Fibroblast of skin of right biceps (primary cell): ENCODE measurements at places on chromosomes 7 and 10.
A peak's percentile ranks its signal among the peaks of the same experiment; 100 is the strongest.

GRCh38 chr10:124886610-124887009 lies 55.3 kb upstream of the ZRANB1 start:
- DNase-seq, result no peak

DNA sequence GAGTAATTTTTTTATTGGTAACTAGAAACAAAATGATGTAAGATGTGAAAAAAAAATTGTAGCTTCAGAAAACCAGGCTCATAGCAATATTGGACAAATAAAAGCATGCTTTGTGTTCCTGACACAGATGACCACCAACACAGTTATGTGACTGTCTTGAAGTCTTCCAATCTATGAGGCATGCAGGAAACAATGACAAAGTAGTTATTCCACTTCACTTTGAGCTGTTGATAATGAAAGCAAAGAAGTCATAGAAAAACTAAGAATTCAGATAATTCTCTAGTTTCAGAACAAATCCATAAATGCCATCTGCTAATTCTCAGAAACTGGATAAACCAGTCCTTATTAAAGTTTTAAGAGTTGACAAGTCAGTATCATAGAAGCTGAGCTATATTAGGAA lies 378.4 kb upstream of the SEMA3D start:
- DNase-seq, result peak; percentile 44

DNA sequence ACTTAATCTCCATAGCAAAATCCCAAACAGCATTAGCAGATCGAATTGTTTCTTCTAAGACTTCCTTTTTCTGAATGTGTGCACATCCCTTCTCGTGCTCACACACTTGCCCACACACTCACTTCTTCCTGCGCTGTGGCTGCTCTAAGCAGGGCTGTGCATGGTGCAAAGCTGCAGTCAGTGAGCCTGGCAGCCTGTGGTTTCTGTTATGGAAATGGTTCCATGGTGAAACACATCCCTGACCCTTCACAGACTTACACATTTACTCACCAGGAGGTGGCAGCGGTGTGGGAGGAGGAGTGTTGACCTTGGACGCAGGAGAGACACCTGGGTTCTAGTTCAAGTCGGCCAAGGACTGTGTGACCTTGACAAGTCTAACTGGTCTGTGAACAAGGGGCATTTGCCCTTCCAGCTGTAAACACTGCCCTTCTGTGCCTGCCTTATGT lies 24.9 kb downstream of the MTURN start:
- DNase-seq, result peak; percentile 40

- no peak for DNase-seq
These were observed 64.7 kb upstream of the DUSP5 start for GRCh38 chr10:110432814-110433565.

DNA sequence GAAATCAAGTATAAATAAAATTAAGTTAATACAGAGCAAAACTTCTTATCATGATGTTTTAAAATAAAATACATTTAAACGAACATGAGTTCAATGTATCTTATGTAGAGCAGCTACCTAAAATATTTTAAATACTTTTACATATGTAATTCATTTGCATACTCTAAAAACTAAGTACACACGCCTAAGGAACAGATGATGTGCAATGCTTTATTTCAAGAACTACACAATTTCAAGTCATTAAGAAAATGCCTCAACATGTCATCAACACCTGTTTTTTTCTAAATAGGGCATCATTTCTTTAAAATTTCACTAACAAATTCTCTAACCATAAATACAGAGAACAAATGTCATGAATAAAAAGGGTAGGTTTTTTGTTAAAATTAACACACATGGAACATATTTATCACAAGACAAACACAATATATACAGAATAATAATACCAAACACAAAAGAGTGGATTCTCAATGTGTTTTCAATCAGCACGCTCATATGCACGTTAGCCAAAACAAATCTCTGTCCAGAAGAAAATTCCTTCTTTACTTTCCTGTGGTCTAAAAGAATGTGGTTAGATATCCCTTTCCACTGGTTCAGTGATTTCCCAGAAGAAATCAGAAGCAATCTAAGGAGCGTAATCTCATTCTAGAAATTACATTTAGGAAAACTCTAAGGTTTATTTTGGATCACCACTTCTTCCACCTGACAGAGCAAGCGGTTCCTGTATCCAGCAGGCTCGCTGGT lies 73.0 kb upstream of the PFKP start:
- DNase-seq, result peak; percentile 73

DNA sequence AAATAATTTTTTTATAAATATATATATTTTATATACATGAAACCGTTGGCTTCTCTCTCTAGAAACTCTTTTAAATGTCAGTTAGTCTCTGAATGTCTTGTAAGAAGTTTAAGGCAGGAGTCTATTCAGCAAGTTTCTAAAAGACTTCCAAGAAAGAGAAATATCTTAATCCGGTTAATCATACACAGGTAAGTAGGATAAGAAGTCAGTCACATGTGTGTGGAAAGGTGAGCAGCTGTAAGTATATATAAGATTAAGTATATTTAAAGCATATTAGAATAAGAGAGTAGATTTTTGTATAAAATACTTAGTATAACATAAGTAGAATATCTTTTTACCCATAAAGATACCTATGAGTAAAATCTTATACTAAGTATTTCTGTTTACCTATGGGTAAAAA lies 48.9 kb downstream of the AGBL3 start:
- DNase-seq, result no peak

GRCh38 chr7:43516581-43517342 lies 66.1 kb upstream of the STK17A start:
- DNase-seq, result peak; percentile 75

DNA sequence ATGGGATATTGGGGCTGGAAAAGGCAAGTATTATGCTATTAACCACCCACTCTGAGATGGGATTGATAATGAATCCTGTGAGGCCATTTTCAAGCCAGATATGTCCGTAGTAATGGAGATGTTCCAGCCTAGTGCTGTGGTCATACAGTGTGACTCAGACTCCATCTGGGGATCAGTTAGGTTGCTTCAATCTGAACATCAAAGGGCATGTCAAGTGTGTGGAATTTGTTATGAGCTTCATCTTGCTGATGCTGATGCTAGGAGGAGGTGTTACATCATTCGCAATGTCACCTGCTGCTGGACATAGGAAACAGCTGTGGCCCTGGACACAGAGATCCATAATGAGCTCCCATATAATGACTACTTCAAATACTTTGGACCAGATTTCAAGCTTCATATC lies 144.7 kb downstream of the PLCE1 start:
- peak; percentile 29 for DNase-seq

DNA sequence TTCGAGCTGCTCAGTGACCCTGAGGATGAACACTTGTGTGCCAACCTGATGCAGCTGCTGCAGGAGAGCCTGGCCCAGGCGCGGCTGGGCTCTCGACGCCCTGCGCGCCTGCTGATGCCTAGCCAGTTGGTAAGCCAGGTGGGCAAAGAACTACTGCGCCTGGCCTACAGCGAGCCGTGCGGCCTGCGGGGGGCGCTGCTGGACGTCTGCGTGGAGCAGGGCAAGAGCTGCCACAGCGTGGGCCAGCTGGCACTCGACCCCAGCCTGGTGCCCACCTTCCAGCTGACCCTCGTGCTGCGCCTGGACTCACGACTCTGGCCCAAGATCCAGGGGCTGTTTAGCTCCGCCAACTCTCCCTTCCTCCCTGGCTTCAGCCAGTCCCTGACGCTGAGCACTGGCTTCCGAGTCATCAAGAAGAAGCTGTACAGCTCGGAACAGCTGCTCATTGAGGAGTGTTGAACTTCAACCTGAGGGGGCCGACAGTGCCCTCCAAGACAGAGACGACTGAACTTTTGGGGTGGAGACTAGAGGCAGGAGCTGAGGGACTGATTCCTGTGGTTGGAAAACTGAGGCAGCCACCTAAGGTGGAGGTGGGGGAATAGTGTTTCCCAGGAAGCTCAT lies 1.1 kb downstream of the DDIT4 start:
- peak; percentile 50 for DNase-seq

GRCh38 chr10:7561985-7562384 lies 104.8 kb downstream of the ITIH5 start:
- no peak for DNase-seq

DNA sequence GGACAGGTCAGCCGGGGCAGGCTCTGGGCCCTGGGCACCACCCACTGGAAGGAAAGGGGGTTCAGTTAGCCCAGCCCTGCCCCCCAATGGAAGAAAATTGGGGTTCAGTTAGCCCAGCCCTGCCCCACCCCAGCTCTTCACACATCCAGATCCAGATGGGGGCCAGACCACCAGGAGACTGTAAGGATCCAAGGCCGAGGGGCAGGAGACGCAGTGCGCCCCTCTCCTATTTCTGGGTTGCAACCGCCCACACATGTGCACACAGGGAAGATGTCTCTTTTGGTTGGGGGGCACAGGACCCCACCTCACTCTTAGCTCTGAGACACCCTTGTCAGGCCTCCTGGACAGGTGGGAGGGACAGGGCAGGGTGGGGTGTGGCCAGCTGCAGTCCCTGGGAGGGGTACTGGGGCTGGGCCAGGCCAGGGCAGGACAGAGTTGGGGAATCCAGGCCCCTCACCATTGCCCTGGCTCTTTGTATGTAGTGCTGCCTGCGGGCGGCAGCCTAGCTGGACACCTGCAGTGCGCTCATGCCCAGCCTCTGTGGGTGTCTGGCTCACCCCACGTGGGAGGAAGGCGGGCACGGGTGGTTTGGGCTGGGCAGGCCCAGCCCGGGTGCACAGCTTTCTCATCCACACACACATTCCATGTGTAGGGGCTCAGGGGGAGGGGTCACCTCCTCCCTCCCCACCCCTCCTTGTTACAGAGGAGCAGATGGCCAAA lies 141.2 kb downstream of the LHPP start:
- no peak for DNase-seq

DNA sequence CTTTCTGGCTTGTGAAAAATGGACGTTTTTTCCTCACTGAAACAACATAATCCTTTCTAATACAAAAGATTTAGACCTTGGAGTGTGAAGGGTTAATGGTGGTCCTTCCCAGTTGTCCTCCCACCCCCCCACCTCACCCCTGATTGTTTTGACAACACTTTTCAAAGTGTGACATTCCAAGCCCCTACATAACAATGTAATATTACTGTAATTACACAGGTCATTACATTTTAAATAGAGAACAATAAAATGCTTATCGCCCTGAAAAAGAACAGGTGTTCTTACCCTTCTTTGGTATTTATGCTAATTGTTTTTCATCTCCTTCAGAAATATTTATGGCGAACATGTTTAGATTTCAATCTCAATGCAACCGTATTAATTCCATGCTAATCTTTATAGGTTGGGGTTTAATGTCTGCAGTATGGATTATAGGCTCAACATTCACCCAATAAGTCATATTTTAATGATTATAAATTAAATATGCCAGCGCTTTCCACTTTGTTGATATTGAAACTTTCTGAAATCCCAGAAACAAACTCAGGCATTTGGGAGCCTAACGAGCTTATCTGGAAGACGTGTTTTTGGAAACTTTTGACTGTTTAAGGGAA lies 5.0 kb downstream of the TCF7L2 start:
- no peak for DNase-seq
